ENCODE measurements at places on chromosomes 5 and 9. TPM values are rescaled to one million over a fixed set of nuclear protein-coding genes. Genes with fewer than 3 reads are reported as not detected.

Gene C5
- 0.54 TPM for total RNA-seq

Gene TMEM252
- not detected for total RNA-seq

Gene C9
- not detected for total RNA-seq

Gene TLE4
- 26.1 TPM for total RNA-seq

Gene FST
- total RNA-seq, result 13.3 TPM

Gene MARCHF3
- 29.4 TPM for total RNA-seq

Gene PCDHB11
- not detected for total RNA-seq

Gene SLC45A2
- total RNA-seq, result not detected

Gene RAD50
- total RNA-seq, result 12.7 TPM

Gene GCNT4
- 0.44 TPM for total RNA-seq

Gene ARL14EPL
- total RNA-seq, result 0.07 TPM

Gene ANKRD31
- not detected for total RNA-seq

Gene SLC46A2
- total RNA-seq, result not detected

Gene CRB2
- not detected for total RNA-seq

Gene PCDHA1
- not detected for total RNA-seq

Gene GAS1
- total RNA-seq, result under 0.01 TPM

Gene CCDC192
- not detected for total RNA-seq

Gene SLC25A48
- total RNA-seq, result not detected

Gene CANX
- 375 TPM for total RNA-seq

Gene THBS4
- not detected for total RNA-seq

Gene PCDHGA3
- total RNA-seq, result 0.49 TPM

Gene DBH
- total RNA-seq, result not detected

Gene MEIKIN
- total RNA-seq, result not detected

Gene BTNL3
- total RNA-seq, result not detected

Gene PHF24
- not detected for total RNA-seq

Gene FGFR4
- 1.7 TPM for total RNA-seq

Gene KIF20A
- total RNA-seq, result 78.7 TPM

Gene SETD9
- 8.8 TPM for total RNA-seq

Gene DAB2IP
- 25.3 TPM for total RNA-seq

Gene SPATA31D4
- total RNA-seq, result not detected

Data from mammary microvascular endothelial cell (primary cell).